ENCODE measurements at places on chromosomes 4 and X.

- DNase-seq, result no peak
Measured at GRCh38 chr4:19216476-19216875, 1035.2 kb upstream of the SLIT2 start.

- no peak for DNase-seq
Measured at GRCh38 chr4:47510506-47511143, 25.6 kb downstream of the ATP10D start.

DNA sequence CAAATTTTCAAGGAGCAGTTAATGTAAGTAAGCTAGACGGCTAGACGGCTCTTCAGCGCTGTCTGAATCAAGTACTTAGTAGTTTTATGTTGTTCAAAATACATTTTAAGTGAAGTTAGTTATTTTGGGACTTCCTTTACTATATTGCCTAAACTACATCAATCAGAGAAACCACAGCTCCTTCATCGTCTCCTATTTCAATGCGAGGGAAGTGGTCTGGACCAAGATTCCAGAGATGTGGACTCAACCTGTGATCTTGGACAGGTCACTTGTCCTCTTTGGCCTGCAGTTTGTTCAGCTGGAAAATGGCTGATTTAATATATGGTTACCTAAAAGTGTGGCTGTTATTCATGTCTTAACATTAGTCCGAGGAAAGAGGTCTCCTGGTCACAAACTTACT lies 10.6 kb downstream of the ING2 start:
- DNase-seq, result no peak

- no peak for DNase-seq
Measured at GRCh38 chrX:11190745-11191510, 79.8 kb downstream of the HCCS start.

Measured in T-helper 2 cell (primary cell).